ENCODE measurements at places on chromosomes 2 and 18.

- DNase-seq, result peak; percentile 25
Observed at GRCh38 chr2:196453613-196454047, 185.9 kb upstream of the CCDC150 start.

DNA sequence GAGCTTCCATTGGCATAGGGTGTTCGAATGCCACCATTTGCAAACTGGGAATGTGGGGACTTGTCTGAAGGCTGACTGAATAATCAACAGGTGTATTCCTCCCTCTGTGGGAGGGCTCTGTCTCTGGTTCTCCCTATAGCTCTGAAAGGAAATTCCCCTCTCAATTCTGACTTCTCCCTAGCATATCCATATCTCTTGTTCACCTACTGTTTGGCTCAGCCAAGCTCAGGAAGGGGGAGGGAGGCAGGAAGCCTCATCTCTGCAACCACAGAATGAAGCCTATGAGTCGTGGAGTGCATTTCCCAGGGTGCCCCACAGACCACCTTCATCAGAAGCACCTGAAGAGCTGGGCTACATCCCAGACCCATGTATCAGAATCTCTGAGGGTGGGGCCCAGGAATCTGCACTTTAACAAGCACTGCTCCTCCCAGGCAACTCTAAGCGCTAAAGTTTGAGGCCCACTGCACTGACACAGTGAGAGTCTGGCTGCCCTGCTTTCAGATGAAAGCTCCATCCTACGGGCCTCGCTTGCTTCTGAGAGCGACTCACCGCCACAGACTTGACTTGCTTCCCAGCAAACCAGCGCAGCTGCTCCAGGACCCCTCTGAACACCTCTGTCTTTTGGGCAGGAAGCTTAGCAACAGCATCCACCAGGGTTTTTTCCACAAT, 32.0 kb downstream of the XDH start:
- no peak for DNase-seq

- no peak for DNase-seq
Observed at GRCh38 chr2:159760326-159760725, 37.7 kb downstream of the CD302 start.

GRCh38 chr2:47644351-47644750, 138.6 kb upstream of the MSH6 start:
- no peak for DNase-seq

DNA sequence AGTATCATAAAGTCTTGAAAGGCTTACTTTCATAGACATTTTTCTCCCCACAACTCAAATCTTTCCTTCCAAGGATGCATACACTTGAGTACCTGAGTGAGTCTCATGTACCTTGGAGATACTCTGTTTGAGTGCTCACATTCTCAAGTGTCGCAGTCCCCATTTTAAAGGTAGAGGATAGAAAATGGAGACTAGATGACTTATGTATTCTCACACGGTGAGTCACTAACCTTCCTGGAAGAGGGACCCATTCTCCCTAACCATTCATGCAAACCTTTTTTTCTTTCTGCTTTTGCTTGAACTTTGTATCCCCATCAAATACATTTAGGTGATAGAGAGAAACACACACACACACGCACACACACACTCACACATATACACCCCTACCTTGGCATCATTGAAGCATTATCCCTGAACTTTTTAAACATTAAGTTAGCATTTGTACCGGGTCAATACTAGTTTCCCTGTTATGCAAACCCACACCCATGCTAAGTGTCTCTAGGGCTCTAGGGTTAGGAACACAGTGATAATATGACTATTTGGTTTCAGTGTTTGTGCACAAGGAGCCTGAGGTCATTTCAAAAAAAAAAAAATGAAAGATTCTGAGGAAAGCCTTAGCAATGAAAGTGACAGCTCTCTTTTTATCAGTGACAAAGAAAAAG, 236.2 kb downstream of the IKZF2 start:
- DNase-seq, result no peak

DNA sequence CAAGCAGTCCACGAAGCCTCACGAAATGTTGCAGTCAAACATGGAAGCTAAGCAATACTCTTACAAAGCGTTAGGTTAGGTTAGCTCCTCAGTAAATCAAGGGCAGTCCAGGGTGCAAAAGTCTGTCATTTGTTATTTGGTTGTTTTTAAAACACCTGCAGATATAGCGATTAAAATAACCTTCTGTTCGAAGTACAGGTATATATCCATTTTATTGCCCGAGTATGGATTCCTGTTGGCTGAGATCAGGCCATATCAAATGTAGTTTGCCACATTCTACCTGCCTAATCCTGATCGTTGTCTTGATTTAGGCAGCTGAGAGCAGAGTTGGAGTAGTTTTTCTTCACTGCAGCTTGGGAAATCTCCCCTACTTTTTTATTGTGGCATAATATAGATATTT, 99.5 kb upstream of the EPB41L3 start:
- no peak for DNase-seq

GRCh38 chr2:11235583-11235982, 80.3 kb downstream of the SLC66A3 start:
- DNase-seq, result no peak

DNA sequence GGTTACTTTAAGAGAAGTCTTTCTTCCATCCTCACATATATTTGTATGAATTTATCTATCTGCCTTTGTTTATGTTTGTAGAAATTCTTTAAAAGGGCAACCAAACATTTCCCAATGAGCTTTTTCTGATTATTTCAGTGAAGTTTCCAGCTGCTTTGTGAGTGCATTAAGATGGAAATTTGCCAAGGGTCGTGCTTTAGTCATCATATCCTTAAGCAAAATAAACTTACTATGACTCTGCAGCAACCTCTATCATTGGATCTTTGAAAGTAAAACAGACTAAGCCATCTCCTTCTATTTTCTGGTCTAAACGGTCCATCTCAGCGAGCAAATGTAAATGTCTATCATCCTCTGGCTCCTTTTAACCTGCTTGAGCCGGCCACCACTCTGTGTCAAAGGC, 489.3 kb downstream of the SOX11 start:
- DNase-seq, result no peak

DNA sequence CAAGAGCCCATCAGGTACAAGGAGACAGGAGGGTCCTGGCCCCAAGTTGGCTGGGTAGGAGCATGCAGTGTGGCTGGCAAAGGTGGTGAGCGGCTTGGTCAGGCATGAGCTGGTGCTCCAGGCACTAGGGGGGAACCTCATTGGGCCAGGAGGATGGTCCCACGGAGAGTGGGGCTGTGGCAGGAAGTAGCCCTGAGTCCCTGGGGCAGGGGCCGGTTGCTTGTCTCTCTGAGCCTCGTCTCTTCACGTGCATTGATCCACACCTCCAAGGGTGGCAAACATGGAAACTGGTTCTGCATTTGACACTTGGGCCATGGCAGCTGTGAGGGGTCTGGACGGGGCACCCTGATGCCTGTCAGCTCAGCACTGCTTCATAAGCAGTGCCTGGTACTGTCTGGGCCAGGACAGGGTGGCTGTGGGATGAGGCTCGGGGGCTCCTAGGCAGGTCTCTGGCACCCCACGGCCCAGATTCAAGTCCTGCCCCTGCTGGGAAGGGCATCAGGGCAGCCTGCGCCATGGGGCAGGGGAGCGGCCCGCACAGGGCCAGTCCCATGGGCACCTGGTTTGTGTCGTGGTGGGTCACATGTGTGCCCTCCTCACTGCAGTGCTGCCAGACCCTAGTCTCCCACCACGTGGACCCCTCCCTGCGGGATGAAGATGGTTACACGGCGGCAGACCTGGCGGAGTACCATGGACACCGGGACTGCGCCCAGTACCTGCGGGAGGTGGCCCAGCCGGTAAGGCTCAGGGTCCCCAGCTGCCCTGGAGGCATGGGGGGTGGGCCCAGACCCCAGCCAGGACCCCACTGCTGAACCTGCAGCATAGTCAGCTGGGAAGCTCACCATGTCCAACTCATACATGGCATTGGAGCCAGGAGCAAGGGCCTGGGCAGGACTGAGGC, 16.4 kb downstream of the ESPNL start:
- no peak for DNase-seq

GRCh38 chr18:49768051-49768391, 45.3 kb downstream of the ACAA2 start:
- peak; percentile 31 for DNase-seq

DNA sequence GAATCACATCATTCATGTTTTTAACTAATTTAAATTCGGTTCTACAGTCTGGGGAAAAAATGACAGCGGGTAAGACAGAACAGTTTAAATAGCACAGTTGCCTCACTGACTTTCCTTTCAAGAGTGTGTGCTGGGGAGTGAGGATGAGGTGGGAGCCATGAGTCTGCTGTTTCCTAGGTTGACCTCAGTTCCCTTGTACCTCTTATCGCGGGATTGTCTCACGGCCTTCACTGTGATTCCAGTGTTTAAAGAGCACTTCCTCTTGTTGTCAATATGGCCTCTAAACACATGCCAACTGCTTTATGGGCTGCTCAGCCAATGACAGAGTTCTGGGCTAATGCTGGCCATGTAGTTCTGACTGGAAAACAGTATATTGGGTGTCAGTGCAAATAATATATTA, 41.6 kb upstream of the ALMS1 start:
- DNase-seq, result no peak

DNA sequence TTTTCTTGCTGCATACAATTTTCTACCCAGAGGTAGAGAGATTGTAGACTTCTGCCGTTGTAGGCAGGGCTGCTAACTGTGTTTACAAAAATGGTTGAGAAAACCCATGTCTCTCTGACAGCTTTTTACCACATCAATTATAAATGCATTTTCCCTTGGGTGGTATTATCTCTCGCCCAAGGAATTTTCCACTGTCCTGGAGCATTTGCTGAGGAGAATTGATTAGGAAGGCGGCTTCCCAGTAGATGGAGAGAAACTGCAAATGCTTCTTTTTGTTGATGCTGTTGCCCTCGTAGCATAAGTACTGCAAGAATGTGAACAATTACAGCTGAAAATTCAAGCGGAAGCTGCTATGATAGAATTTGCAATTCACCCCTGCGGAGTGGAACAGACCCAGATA, 1007.7 kb upstream of the KLHL29 start:
- no peak for DNase-seq

DNA sequence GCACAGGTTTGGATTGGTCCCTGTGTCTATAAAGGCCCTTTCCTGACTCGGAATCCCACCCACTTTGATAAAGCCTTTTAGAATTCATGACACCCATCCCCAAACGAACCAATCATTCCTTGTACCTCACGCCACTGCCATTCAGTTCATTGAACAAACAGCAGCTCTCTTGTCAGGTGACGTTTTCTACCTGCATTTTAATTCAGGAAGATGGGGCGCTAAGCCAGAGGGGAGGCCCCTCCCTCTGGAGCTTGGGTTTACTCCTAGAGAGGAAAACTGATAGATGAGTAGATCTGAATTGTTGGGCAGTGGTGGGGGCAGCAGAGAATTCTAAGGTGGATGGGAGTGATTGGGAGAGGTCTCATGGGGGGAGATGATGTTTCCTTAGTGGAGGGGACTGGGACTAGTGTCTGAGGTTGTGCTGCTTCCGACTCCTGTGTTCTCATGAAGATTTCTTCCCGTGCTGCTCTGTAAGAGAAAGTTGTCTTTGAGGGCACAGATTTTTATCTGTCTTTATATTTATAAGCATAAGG, 9.6 kb downstream of the RRM2 start:
- no peak for DNase-seq

DNA sequence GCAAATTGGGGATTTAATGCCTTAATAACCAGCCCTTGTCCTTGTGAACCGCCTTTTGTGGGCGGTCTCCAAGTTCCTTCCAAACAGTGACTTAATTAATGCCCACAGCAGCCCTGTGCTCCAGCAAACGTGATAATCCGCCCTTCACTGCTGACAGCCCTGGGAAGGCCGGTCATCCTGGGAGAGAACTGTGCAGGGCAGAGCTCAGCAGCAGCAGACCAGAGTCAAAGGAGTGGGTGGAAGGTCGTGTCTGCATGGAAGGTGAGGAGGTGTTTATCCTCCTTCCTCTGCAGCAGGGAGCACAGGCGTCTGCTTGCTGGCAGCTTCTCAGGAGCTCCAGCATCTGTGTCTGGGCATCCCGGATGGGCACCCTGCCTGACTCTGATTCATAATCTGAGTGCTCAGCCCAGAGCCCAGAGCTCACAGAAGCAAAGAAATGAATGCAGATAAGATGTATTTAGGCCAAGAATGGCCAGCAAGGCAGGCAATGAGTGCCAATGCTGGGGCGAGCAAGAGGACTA, 270.0 kb upstream of the PXDN start:
- no peak for DNase-seq

- DNase-seq, result no peak
Observed at GRCh38 chr2:160077912-160078810, 15.7 kb upstream of the PLA2R1 start.

GRCh38 chr2:1628893-1629292, 115.4 kb downstream of the PXDN start:
- no peak for DNase-seq

DNA sequence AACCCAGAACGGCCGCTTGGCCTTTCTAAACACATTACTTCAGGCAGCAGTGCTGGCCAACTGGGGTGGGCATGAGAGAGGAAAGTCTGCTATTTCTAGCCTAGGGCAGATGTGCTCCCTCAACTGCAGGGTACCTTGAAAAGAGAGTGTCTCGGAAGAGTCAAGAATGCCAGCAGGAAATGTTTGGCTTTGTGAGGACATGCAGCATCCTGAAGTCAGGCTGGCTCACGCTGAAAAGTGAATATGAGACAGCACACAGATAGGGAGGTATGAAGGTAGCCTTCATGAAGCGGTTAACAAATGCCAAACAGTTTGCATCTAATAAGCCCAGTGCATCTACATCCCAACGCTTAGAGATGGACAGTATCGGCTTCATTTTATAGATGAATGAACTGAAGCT, 65.0 kb upstream of the NCKAP5 start:
- DNase-seq, result no peak

DNA sequence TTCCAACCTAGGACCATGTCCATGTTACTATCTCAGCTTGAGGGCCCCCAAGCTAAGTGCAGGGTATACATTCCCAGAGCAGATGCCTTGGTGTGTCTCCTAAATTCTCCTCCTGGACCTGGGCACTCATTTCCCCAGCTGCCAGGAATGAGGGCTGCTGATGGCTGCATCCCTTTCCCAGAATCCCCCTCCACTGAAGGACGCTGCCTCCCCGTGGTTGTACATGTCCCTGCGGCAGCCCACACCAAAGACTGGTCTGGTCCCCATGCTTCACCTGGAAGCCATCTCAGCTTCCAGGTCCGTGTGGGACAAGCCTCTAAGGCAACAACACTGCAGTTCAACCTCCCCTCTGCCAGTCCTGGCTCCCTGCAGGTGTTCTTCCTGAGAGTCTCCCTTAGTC, 14.6 kb downstream of the TMEM163 start:
- no peak for DNase-seq

DNA sequence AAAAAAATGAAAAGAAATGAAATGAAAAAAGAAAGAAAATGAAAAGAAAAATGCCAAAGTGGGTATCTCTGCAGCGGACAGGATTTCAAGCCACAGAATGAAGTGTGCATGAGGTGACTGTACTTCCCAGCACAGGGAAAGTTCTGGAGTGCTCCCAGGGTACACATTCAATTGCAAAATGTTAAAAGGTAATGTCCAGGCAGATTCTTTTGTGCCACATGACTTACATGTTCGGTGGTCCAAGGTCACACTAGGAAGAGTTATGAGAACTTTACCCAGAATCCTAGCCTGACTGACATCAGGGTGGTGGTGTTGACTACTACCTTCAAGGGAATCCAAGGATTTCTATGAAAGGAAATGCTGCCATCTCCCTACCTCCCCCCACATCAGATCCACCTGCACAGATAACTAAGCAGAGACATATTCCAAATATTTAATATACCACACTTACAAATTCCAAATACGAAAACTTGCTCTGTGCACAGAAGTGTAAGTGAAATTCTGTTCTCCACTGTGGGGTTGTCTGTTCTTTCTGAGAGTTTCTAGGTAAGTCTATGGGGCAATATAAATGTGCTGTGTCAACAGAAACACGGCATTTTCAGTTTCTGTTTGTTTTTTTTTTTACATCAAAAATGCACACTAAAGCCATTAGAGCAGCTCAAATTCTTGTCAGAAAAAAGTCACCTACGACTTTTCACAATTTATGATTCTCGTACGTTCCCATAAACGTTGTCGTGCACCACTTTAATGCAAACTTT, 56.6 kb downstream of the CABYR start:
- no peak for DNase-seq
